ENCODE measurements at places on chromosomes 5 and 9.

DNA sequence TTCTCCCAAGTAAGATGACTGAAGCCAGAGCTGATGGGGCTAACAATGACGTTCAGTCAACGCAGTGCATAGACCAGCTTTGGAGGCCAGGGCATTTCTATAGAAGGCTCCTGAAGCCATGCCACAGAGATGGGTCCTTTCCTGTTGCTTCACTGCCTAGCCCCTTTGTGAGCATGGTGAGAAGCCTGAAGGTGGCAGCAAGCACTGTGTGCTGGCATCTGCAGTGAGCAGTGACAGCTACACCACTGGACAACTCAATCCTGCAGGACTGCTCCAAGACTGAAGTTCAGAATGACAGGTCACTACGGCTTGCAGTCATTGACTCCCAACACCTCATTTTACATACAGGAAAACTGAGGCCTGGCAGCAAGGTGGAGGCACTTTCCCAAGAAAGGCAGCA lies 229.0 kb downstream of the TSSK1B start:
- peak; percentile 43 for DNase-seq

DNA sequence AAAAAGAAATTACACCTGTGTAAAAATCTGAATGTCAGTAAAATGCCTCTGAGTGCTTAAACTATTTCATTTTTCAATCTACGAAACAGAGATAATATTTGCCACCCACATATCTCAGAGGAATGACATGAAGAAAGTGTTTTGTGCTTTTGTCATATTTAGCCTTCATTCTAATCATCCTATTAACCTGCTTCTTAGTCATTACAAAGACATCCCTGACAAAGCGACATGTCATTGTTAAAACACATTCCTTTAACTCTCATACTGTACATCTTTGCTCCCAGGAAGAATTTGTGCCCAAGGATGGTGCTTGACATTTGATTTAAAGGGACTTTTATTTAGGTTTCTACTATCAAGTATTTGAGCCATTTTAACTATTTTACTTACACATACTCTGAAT lies 275.9 kb downstream of the DMRTA1 start:
- no peak for DNase-seq

DNA sequence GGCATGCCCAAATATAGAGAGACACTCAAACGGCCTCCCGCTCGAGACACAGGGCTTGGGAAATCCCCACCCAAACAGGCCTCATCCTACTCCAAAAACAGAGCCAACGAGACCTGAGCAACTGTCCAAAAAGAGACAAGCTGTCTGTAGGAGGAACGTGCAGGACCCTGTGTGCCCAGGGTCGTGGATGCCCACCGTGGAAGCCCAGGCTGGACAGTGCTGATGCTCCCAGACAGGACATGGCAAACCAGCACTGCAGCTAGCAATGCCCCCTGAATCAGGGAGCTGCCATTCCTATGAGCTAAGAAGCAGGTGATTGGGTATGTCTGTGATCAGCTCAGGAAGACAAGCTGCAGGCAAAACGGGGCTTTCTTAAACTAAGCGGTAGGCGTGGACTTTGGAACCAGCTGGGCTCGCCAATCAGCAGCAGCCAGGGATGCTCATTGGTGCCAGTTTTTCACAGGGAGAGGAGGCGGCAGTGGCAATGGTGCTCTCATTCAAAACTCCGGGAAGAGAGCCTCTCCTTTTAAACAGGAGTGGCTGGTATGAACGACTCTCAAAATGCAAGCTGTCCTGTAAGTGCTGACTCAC lies 113.1 kb upstream of the IRX2 start:
- no peak for DNase-seq

DNA sequence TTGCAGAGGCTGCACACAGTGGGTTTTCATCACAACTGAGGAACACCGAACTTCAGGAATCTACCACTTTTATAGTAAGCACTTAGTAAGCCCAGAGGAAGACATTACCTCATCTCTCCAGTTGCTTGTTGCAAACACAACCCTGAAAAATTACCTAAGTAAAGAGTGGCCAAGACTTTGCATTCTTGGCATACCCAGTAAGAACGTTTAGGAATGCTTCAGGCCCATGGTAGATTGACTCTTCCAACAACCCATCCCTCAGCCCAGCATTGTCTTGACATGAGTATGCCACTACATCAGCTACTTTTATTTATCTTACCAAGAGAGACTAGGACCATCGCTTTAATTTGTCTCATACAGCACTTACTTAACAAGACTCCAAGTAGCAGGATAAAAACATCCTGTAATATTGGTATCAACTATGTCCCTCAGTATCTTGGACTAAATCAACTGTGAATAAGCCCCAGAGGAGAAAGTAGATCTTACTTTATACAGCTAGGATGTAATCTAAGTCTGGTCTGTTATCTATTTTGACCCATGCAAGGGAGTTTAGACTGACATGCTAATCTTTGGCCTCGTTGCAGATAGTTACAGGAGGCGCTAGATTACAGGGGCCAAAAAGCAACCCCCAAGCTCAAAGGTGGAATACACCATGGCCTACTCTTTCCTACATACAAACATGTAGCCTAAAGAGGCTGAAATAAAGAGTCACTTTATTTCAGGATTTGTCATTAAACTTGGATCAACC lies 114.9 kb downstream of the INVS start:
- no peak for DNase-seq

DNA sequence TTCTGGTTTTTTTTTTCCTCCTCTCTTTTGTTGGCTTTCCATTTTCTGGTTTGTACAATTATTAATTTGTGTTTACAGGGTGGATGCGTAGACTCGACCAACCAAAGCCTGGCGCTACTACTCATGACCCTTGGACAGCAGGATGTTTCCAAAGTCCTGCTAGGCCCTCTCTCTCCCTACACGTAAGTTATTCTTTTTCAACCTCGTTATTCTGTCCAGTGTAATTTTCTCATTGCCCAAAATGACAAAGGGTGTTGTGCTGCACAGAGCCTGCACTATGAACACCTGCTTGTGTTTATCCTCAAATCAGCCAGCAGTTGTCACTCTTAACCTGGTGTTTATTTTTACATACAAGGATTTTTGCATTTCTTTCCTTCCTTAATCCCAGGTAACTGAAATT lies 56.6 kb downstream of the RCL1 start:
- no peak for DNase-seq

DNA sequence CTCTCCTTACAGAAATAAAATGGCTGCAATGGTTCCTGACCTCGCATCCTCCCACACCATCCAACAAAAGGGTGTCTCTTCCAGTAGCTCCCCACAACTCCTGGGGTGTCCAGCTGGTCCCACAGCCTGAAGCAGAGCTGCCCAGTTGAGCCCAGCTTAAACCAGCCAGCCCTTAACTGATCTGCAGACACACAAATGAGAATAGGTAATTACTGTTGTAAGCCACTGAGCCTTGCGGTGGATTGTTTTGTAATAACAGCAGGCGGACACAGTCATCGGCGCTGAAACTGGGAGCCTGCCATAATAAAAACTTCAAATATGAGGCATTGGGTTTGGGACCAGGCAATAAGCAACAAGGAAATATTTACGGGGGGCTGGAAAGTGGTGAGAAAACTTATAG lies 10.4 kb upstream of the ZBTB43 start:
- no peak for DNase-seq

DNA sequence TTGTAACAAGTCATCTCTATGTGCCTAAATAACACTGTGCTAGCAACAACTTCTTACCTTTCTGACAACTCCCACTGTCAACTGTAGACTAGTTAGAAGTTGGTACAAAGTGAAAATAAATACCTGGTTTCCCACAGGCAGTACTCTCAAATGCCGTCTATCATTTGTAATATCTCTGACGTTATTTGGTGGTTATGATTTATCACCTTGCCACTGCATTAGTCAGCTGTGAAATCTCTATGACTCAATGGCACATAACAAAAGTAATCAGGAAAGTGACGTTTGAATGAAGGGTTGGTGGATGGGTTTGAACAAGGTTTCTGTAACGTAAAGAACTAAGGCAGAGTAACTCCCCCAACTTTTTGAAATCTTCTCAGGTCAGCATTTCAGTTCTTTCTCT lies 592.3 kb downstream of the MAT2B start:
- DNase-seq: no peak

DNA sequence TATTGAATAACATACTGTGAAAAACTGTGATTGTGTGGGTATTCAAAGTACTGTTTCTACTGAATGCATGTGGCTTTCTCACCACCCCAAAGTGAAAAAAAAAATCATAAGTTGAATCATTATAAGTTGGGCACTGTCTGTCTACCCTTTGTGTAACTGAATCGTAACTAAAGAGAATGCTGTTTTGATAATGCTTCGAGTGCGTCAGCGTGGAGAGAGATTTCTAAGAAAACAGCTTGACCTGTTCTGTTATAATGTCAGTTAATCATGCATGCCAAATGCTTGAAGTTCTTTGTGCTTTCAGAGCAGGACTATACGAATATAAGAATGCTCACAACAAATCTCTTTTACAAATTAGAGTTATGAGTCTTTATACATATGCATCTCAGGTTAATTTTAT lies 148.8 kb upstream of the SGCD start:
- DNase-seq: no peak

All from HCT116 (cell line).